NCI-H526 treated with DMSO at 0.1 percent for 48 hours (cell line): ENCODE measurements at places on chromosomes 12 and 14.

DNA sequence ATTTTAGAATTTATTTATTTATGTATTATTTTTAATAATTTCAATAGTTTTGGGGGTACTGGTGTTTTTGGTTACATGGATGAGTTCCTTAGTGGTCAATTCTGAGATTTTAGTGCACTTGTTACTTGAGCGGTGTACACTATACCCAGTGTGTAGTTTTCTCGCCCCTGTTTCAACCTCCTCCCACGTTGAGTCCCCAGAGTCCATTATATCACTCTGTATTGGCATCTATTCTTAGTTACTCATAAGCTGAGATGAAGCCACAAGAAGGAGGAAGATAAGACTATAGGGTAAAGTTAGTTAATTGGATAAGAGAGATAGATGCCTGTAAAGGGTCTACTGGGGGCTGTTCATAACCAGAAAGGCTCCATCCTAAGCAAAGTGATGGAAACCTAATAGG is 4.0 kb downstream of the C1S start:
- DNase-seq: no peak

DNA sequence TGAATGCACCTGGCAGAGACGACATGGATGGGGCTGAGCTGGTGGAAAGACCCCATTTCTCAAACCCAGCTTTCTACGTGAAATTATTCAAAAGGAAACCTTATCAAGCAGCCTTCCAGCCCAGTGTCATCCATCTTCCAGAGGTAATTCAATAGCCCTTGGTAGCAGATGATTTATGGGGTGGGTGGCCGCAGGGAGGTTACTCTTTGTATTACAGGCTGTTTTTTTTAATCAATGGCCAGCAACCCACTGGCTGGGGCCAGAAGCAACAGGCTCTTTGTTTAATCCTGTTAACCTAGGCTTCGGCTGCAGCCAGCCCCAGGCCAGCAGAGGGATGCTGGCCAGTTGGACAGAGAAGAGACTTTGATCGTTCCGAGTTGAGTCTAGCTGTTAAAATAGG is 139.8 kb upstream of the SRRM4 start:
- DNase-seq: no peak

DNA sequence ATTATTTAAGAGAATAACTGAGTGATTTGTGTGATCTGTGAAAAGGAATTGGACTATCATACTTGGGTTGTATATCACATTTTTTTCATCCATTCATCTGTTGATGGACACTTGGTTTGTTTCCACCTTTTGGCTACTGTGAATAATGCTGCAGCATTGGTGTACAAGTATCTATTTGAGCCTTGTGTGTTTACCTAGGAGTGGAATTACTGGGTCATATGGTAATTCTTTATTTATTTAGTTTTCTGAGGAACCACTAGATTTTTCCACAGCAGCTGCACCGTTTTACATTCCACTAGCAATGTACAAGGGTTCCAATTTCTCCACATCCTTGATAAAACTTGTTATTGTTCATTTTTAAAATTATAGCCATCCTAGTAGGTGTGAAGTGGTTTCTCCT is 56.1 kb downstream of the APAF1 start:
- peak; percentile 14 for DNase-seq

DNA sequence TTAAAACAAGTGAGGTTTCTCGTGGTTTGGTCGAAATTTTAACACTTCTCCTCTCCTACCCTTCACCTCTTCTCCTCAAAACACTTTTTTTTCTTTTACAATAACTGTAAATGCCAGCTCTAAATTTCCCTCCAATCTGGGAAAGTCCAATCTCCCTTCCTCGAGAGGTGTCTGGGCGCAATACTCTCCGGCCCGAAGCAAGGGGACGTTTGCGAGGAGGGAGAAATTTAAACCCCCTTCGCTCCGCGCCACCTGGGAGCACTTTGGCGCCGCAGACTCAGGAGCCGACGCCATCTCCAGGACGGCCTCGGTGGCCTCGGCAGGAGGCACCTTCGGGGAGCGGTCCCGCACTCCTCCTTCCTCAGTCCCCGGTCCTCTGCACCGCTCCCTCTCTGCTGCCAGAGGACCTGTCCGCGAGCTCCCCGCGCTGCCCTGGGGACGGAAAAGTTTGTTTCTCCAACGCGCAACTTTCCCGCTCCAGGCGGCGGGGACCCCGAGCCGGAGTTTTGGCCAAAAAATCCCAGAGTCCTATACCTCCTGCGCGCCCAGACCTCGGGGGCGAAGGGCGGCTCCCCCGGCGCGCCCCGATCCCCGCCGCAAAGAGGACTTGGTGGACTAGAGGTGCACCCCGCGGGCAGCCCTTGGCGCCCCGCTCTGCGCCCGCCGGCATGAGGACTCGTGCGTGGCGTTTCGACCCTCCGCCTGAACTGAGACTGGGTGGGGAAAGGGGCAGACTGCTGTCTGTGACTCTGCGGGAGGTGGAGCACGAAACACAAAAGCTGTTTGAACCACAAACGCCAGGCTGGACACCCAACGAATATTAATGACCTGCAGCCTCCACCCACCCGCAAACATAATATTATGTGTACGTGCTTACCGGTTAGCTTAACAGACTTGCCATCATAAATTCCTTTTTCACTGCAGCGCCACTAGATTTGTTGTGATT is 95.2 kb upstream of the HMGA2 start:
- DNase-seq: no peak

DNA sequence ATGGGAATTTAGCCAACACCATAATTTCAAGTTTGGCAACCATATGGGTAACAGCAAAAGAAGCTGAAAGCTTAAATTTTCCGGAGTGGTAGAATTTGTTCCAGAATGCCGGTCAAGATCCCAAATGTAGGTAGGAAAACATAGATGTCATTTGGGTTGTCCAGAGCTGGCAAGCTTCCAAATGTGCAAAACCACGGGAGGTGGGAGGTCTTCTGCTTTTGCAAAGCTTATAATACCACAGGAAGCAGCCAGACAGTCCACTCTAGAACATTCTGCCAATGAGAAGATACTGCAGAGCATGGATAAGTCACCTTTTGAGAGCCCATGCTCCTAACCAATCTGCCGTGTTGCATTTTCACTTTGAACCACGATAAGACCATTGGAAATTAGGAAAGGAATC is 26.4 kb upstream of the BATF start:
- no peak for DNase-seq

DNA sequence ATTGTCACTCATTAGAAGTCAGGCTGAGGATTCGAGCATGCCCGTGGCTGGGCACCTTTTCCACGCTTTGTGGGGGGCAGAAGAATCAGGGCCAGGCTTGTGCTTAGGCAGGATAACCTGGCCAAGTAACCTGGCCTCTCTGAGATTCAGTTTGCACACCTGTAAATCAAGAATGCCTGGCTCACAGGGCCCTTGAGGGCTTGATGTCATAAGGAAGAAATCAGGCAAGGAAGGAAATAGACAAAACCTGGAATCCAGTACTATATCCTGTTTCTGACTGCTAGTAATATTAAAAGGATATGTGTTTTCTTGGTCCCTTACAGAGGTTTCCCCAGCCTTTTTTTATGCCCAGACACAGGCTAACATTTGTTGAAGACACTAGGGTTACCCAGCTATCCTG is 91.9 kb downstream of the SAMD4A start:
- no peak for DNase-seq

DNA sequence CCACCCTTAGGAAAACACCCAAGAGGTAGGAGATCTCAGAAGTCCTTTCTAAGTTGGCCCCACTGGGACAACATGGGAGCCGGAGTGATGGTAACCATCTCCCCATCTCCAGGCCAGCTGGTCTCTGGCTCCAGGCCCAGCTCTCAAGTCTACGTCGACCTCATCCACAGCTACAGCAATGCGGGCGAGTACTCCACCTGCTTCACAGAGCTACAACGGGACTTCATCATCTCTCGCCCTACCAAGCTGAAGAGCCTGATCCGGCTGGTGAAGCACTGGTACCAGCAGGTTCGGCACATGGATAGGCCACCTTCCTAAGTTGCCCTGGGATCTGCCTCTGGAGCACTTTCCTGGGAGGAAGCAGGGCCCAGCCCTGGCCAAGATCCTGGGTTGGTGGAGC is 11.0 kb upstream of the OAS2 start:
- no peak for DNase-seq

DNA sequence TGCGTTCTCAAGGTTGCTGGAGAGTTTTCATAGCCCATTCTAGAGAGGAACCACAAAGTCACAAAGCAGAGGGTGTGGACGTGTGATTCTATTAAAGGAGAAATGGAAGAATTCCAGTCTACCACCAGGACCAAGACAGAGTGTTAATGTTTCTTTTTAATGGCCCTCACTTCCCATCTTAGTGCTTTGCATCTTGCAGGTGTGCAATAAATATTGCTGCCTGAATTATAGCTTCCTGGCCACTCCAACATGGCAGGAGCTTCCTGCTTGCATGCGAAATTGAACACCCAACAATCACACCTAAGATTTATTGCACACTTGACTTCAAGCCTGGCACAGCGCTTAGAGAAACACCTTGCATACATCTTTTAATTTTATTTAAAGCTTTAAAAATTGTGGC is 22.4 kb upstream of the PPP1CC start:
- no peak for DNase-seq

GRCh38 chr12:131850856-131851559 is 22.8 kb downstream of the MMP17 start:
- DNase-seq: no peak

DNA sequence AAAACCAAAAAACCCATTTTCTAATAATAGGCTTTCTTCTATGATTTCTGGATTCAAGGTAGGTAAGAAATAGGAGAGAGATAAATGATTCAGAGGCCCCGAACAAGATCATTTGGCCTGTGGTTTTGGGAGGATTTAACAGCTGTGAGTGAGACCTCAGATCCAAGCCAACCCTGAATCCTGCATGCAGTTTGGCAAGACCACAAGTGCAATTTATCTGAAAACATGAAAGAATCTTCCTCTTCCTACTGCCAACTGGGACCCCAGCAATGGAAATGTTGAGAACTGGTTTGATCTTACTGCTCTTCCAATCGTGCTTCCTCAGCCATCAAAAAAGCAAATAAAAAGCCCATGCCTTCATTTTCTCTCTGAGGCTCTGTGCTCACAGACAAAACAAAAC is 519.7 kb upstream of the TBX3 start:
- no peak for DNase-seq

DNA sequence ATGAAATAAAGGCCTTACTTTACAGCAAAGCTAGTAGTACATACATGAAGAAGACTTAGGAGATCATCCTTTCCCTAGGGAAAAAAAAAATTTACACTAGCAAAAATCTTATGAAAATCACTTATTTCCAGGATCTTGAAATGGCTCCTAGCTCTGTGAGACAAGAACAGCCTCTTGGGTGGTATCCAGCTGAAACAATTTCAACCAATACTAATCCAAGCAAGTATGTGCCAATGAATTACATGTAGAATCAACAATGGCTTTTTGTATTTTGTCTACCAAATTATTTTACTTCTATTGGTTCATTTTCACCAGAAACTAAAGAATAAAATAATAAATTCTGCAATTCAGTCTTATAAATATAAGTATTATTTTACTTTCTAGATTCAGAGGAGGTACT is 2.7 kb upstream of the SLCO1A2 start:
- no peak for DNase-seq
